ENCODE measurements at places on chromosomes 12 and 14.
A peak's percentile ranks its signal among the peaks of the same experiment; 100 is the strongest.

DNA sequence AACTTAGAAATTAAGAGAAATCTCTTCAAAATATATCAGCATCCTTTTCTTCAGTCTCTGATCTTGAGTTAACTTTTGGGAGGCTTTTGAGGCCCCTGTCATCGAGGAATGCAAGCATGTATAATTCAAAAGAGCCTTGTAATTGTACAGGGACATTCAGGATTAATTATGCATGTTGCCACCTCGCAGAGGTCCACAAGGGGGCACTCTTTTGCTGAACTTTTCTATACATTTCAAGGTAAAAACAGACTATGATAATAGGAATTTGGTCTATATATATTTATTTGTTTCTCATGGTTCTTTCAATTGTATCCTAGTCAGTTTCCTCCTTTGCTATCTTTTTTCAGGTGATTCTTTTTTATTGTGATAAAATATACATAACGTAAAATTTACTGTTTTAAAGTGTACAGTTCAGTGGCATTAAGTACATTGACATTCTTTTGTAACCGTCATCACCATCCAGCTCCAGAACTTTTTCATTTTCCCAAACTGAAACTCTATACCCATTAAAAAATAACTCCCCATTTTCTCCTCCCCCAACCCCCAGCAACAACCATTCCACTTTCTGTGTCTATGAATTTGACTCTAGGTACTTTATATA lies 47.0 kb upstream of the SLC2A13 start:
- DNase-seq: peak; percentile 29

- no peak for DNase-seq
Observed at GRCh38 chr14:95072310-95072905, 84.9 kb downstream of the DICER1 start.

- no peak for DNase-seq
Observed at GRCh38 chr14:61632807-61633206, 62.5 kb upstream of the HIF1A start.

DNA sequence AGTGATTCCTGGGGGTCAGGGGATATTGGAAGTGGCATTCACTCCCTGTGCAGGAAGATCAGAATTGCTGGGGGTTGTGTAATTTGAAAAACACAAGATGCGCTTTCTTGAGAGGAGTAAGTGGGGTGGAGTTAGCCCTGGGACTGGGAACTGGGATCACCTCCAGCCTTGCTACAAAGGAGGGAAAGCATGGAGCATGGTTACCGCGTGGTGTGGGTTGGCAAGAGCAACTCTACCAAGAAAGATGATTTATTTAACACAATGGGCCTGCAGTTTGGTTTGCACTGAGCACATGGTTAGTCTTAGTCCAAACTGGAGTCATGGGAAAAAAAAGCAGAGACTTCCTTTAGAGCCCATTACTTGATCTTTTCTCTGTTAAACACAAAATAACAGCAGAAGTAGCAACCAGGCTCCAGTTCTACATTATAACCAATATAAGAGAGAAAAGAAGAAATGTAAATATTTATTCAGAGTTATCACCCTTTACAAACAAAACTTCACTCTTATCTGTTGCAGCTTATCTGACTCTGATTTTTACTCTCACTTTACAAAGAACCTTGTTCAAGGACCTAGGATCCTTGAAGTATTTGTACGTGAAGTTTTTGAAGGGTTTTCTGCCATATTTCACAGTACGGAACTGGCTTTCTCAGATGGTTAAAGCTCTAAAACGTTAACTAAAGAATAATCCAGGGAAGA lies 2.1 kb upstream of the NIN start:
- DNase-seq: no peak

GRCh38 chr12:19957308-19958125 lies 410.8 kb upstream of the PDE3A start:
- no peak for DNase-seq

DNA sequence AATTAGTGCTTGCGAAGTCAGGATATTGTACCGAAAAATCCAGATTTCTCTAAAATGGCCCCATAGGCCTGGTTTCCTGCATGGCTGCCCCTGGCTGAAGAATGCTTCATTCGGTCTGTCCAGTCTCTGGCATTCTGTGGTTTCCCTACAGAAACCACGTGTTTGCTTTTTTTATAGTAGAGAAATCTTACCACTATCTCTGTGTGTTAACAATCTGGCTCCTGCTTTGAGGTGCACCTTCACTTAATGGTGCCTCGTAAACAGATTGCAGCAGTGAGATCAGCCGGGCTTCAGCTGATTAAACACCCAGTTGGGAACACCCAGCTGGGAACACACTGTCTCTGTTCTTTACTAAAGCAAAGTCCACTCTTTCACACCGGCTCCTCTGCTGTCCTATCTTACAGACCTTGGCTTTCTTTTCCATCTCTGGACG lies 6.7 kb upstream of the DNAAF2 start:
- no peak for DNase-seq
